ENCODE measurements at places on chromosomes 5 and 9.

DNA sequence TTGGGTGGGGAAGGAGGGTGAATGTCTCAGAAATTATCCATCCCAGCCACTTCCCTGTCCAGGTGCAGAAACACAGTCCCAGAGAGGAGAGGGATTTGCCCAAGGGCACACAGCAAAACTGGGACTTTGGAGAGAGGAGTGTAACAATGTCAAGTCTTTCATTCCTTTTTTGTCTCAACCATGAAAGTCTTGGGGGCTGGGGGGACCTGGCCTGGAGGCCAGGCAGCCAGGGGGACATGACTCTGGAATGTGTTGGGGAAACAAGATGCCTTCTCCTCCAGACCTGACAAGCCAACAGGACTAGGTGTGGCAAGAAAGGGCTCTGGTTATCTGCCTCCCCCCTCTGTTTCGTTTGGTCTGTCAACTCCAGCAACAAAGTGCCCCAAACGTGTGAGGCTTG is 13.9 kb upstream of the HAND1 start:
- DNase-seq, result no peak

DNA sequence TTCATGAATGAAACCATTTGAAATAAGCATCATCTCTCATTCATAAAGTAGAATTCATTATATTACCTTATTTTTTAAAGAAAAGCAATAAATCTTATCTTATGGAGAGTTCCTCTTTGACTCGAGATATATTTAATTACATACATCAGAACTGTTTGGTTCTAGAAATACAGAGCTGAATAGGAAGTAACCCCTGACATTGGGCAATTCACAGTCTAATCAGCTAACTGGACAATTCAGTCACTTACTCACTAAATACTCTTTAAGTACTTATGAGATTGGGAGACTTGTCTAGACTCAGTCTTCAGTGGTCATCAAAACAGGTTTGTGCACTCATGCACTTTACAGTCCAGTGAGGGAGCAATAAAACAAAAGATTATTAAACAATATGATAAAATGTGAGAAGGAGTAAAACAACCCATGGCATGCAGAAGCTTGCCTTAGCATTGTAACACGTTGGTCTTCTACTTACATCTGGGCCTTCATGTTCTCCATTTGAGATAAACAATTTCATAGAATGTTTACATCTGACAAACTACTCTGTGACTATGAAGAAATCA is 11.5 kb upstream of the FBXO38 start:
- DNase-seq, result no peak

DNA sequence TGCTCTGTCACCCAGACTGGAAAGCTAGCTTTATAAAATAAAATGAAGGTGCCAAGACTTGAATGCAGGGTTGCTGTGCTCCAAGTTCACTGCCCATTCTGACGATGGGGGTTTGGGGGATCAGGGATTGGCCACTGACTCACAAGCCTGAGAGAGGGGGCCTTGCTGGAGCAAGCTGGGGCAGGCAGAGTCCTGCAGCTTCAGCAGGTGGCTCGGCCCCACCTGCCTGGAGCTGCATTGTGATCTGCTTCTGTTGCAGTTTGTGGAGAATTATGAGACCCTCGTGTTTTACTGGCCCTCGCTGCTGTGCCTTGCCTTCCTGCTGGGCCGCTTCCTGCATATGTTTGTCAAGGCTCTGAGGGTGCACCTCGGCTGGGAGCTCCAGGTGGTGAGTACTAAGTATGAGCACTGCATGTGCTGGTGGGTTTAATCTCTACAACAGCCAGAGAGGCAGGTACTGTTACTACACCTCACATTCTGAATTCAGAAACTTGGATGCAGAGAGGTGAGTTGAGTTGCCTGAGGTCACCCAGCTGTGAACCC is 31.1 kb upstream of the CCDC180 start:
- no peak for DNase-seq

DNA sequence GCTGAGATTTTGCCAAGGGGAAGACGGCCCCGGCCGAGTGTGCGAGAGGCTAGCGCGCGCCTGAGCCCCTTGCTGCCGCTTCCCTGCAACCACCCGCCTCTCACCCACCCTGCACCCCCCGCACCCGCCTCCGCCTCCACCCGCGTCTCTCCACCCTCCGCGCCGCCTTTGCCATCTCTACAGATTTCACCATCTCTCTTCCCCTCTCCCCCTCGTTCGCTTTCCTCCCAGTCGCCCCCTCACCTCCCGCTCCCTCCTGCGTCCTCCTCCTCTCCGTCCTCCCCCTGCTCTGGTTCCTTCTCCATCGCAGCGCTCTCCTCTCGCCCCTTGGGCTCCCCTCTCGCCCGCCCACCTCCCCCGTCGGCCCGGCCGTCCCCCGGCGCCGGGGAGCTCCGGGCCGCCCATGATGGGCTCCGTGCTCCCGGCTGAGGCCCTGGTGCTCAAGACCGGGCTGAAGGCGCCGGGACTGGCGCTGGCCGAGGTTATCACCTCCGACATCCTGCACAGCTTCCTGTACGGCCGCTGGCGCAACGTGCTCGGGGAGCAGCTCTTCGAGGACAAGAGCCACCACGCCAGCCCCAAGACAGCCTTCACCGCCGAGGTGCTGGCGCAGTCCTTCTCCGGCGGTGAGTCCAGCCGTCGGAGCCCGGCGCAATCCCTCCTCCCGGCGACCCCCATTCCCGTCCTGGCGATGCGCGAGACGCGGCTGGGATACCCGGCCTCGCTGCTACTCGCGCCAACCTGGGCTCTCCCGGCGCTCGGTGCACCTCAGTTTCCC is at the start of gene PRDM12:
Gene PRDM12 (plus strand): TSS at position 344 of the 778 bp plus-strand sequence. CDS start 60 bp downstream, at position 404.
- no peak for DNase-seq

- no peak for DNase-seq
Observed at GRCh38 chr5:101675510-101676219, 620.4 kb downstream of the SLCO4C1 start.

DNA sequence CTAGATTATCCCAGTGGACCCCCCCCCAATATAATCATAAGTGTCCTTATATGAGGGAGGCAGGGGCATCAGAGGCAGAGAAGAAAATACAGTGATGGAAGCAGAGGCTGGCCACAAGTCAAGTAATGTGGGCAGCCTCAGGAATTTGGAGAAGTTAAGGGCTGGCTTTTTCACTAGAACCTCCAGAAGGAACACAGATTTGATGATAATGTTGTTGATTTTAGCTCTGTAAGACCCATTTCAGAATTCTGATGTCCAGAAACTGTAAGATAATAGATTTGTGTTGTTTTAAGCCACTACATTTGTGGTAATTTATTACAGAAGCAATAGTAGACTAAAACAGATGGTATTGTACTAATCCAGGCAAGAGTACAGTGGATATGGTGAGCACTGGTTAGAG is 36.3 kb upstream of the LRRTM2 start:
- no peak for DNase-seq

GRCh38 chr5:57033503-57033902 is 81.6 kb upstream of the MIER3 start:
- no peak for DNase-seq

GRCh38 chr5:102835717-102836116 is 80.6 kb downstream of the PAM start:
- no peak for DNase-seq

- no peak for DNase-seq
Observed at GRCh38 chr5:51621156-51621555, 237.9 kb downstream of the ISL1 start.

- no peak for DNase-seq
Observed at GRCh38 chr9:68980341-68980914, 33.5 kb downstream of the PRKACG start.

DNA sequence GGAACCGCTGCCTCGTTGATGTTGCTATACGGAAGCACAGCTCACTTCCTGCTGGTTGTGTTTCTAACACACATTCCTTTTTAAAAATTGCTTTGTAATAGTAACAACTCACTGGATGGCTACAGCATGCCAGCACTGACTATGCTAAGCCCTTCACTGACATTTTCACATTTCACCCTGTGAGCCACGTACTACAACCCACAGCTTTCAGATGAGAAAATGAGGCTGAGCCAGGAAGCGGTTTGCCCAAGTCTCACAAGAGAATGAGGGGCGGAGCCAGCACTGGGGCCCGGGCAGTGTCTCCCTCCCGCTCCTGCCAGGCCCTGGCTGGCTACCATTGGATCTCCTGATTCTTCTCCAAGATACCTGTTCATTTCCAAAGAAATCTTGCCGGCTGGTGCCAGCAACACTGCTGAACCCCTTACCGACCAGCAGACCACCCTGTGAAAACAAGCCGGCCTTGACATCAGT is 38.3 kb downstream of the FAM78A start:
- peak; percentile 58 for DNase-seq

DNA sequence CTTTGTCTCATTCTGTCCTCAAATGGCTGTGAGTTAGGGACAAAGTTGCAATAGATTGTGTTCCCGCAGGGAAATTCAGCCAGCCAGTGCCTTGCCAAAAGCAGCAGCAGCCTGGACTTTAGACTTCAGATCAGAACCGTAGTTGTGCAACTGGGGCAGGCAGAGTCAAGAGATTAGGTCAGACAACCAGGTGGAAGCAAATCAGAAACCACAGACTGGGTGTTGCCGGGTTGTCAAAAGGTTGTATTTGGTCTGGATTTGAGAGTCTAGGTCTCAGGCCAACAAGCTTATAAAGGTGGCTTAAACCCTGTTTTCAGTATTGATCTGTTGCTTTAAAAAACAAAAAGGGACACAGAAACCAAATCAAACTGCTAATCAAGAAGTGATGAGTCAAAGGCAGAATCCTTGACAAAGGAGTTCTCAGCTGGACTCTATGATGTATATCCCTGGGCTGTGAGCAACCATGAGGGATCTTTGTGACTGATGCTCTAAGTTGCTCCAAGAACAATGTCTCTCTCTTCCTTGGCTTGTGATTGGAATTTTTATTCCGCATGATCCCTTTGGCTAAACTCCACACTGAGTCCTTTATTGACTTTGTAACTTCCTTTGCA is 20.9 kb downstream of the RFK start:
- DNase-seq, result no peak

DNA sequence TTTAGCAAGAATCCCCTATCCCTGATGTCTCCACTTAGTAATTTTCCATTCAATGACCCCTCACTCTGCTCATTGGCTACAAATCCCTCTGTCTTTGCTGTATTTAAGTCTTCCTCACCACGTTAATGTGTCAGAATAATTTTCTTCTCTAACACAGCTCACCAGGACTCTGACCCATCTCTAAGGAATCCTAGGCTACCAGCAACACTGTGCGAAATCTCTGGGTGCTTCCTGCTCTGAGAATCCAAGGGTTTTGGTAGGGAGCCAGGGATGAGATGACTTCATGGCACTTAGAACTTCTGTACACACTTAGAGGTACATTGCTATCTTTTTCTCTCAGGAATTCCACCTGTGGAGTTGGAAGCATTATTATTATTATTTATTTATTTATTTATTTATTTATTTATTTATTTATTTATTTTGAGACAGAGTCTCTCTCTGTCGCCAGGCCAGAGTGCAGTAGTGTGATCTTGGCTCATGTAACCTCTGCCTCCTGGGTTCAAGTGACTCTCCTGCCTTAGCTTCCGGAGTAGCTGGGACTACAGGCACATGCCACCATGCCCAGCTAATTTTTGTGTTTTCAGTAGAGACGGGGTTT is 53.5 kb downstream of the FOXI1 start:
- DNase-seq, result no peak

GRCh38 chr5:157180374-157181264 is at the start of gene ITK:
Gene ITK, plus strand, starts transcription at chr5:157180840. Its CDS starts 138 bp downstream, at chr5:157180978.
- no peak for DNase-seq

DNA sequence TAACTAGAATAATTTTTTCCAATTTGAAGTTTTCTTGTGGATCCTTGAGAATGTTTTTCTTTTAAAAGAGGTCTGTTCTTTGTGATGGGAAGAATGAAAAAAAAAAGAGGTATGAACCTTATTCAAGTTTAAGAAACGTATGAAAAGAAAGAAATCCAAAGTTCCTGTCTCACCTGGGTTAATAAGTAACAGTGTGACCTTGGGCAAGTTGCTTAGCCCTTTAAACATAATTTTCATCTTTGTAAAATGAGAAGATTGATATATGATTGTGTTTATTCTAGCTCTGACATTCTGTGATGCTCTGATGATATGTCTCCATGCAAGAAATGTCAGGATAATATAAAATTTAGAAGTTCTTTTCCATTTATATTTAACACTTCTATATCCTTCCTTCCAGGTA is 19.3 kb downstream of the SLC26A2 start:
- no peak for DNase-seq

DNA sequence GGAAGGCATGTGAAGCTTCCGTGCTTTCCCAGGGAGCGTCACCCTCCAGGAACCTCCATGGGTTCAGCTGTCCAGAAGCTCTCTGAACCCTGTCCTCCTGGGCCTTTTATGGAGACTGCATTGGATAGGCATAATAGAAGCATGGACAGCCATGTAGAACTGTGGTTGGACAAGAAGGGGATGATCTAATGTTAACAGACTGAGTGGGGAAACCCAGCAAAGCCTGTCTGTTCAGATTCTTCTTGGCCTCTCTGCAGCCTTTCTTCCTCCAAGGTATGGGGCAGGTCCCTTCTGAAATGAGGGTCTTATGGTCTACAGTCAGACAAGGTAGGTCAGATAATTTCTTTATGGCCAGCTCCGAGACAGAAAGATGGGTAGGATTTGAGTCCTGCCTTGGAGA is 59.1 kb upstream of the CTNNA1 start:
- DNase-seq, result no peak

GRCh38 chr9:134405527-134405926 is 79.3 kb downstream of the RXRA start:
- no peak for DNase-seq

DNA sequence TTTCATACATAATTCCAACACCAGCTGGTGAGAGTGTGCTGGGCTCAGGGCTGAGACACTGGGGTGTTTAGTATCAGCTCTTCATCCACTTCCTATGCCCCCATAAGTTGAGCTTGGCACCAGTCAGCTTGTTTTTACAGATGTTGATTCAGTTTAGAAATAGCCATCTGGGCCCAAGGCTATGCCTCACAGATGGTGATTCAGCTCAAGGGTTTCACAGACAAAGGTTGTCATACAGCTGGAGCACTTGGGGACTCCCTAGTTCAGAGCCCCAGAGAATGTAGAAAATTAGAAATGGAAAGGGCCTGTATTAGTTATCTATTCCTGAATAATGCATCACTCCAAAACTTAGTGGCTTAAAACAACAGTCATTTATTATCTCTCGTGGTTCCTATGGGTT is 10.3 kb upstream of the CRHBP start:
- no peak for DNase-seq

DNA sequence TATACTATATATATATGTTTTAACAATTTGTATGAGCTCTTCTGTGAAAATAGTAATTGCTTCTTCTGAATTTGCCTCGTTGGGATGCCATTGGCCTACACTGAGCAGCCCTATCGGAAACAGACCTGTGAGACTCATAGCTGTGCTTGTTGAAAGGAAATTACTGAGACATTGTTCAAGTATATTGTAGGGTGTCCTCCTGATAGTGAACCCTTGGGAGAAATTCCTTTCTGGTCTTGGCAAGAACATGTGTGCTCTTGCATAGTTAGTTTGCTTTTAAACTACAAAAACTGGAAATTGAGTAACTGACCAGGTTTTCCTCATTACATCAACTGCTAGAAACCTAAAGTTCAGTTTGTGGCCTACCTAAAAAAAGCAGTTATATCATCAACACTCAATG is 160.9 kb downstream of the LURAP1L start:
- DNase-seq, result no peak

DNA sequence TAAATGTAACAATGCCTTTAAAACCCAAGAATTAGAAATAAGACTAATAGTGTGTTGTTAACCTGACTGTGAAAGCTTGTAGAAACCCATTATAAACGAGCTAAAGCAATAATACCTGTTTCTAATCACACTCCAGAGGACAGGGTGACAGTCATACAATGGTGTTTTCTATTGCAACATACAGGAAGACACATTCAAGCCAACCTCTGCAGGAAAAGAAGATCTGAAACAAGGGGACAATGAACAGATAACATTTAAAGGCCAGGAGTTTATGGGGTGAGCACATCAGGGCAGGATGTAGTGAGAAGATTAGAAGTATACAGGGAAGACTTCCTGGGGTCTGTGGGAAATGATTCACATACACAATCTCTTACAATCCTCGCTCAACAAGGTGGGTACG is 13.8 kb downstream of the BARHL1 start:
- DNase-seq, result no peak

Data from stimulated activated CD8-positive, alpha-beta memory T cell treated with anti-CD3 and anti-CD28 coated beads, Interleukin-4, amount 100 ng/mL, for 4 hours (primary cell).